ENCODE measurements at places on chromosomes 16 and 17.
A peak's percentile ranks its signal among the peaks of the same experiment; 100 is the strongest.

- no peak for DNase-seq
Measured at GRCh38 chr17:8831234-8831849, 32.2 kb upstream of the MFSD6L start.

- no peak for DNase-seq
Measured at GRCh38 chr17:51533821-51534220, 273.5 kb downstream of the UTP18 start.

GRCh38 chr17:6259899-6260298 lies 175.0 kb downstream of the AIPL1 start:
- no peak for DNase-seq

DNA sequence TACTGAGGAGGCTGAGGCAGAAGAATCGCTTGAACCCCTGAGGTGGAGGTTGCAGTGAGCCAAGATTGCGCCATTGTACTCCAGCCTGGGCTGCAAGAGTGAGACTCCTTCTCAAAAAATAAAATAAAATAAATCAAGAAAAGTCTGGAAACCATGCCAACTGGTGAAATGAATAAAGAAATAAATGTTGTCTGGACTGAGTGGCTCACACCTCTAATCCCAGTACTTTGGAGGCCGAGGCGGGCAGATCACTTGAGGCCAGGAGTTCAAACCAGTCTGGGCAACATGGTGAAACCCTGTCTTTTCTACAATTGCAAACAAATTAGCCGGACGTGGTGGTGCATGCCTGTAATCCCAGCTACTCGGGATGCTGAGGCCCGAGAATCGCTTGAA lies 744 bp upstream of the LRRC37A3 start:
- DNase-seq = peak; percentile 16
